ENCODE measurements at places on chromosomes 4 and X. TPM values are rescaled to one million over a fixed set of nuclear protein-coding genes. Genes with fewer than 3 reads are reported as not detected.

DNA sequence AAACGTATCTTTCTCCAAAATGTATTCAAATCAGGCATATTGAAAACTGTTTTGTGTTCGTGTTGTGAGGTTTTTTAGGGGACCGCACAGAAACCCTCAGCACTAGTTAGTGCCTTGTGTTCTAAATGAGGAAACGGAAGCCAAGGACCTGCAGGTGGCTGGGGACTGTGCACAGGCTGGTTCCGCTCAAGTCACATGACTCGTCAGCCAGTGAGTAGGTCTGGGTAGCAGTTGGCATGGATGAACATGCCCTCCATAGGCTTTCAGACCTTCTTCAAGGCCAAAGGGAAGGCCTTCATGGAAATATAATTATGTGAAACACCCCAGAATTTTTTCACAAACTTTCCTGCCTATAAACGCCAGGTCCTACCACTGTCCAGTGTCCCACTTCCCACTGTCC, 1.3 kb upstream of the F11 start:
- no peak overlapping the region for H3K4me3 ChIP-seq
- H3K4me1 ChIP-seq, result no peaks in the 10 kb centered on the region
- DNase-seq, result no peak

DNA sequence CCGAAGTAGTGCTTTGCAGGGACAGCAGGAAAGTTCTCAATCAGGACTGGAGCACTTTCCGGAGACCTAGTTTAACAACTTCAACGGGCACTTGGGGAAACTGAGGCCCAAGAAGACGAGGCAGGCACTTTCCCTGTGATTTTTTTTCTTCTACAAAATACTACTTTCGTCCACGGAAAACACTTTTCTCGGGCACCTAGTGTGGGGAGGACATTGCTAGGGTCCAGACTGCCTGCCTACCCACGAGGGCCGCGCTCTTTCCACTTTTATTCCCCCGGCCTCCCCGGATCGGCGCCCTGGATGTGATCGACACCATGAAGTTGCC, 125.4 kb upstream of the CXorf66 start:
- H3K36me3 ChIP-seq, result no peaks in the 10 kb centered on the region
- no peak overlapping the region for H3K27ac ChIP-seq
- H3K4me1 ChIP-seq, result peaks cover 8% of the 10 kb centered on the region

GRCh38 chr4:114519368-114519767, 79.2 kb upstream of the UGT8 start:
- H3K4me1 ChIP-seq, result no peaks in the 10 kb centered on the region
- no peak for DNase-seq
- H3K36me3 ChIP-seq, result no peaks in the 10 kb centered on the region
- no peaks in the 10 kb centered on the region for H3K27me3 ChIP-seq

GRCh38 chrX:52585892-52586291, 68.8 kb downstream of the SSX7 start:
- no peaks in the 10 kb centered on the region for H3K4me1 ChIP-seq
- no peaks in the 10 kb centered on the region for H3K27me3 ChIP-seq
- no peak overlapping the region for H3K27ac ChIP-seq
- no peak overlapping the region for H3K4me3 ChIP-seq
- no peak for DNase-seq

- no peaks in the 10 kb centered on the region for H3K4me1 ChIP-seq
- no peaks in the 10 kb centered on the region for H3K27me3 ChIP-seq
- no peak for DNase-seq
- no peak overlapping the region for H3K27ac ChIP-seq
- no peaks in the 10 kb centered on the region for H3K36me3 ChIP-seq
These were observed 591.0 kb downstream of the ANKRD50 start for GRCh38 chr4:124121461-124121971.

DNA sequence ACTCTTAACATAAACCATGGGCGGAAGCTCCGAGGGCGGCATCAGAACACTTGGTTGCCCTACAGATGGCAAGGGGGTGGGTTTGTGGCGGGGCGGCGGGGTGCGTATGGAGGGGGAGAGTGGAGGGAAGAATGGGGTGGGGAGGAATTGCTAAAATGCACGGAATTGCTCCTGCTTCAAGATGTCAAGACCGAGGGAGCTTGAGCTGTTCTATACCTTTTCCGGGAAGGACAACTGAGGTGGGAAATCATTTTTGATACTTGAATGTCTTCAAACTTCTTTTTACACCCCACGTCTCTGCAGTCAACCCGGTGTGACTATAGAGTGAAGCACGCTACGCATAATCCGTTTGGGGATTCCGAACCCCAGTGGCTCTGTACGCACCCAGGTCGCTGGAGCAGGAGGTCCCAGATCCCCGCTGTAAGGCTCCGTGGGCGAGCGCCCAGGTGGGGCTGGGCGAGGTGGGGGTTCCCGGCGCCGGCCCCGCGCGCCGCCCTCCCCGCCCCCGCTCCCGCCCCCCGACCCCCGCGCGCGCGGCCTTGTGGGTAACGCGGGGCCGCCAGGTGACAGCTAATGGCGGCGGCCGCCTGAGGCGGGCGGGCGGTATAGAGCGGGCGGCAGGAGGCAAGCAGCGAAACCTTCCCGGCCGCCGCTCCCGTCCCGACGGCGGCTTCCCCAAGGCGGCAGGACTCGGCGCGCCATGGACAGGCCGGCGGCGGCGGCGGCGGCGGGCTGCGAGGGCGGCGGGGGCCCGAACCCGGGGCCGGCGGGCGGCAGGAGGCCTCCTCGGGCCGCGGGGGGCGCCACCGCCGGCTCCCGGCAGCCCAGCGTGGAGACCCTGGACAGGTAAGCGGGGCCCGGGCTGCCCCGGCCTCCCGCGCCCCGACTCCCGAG, at the start of gene MTMR1:
Gene MTMR1 (plus strand): TSS at position 566 of the 894 bp plus-strand sequence. CDS start 135 bp downstream, at position 701.
- peak; percentile 75 for DNase-seq
- H3K27me3 ChIP-seq, result no peaks in the 10 kb centered on the region
- H3K27ac ChIP-seq, result peak within 1 kb of the TSS; percentile 89
- no peaks in the 10 kb centered on the region for H3K36me3 ChIP-seq
- peaks cover 57% of the 10 kb centered on the region for H3K4me1 ChIP-seq

The HTR2C gene
- not detected for total RNA-seq

The GAGE13 gene
- not detected for total RNA-seq

The MAGEA4 gene
- not detected for total RNA-seq
